SK-N-SH treated with all-trans-retinoic acid at 6 μM for 48 hours (cell line): ENCODE measurements at places on chromosomes 2 and 18.

DNA sequence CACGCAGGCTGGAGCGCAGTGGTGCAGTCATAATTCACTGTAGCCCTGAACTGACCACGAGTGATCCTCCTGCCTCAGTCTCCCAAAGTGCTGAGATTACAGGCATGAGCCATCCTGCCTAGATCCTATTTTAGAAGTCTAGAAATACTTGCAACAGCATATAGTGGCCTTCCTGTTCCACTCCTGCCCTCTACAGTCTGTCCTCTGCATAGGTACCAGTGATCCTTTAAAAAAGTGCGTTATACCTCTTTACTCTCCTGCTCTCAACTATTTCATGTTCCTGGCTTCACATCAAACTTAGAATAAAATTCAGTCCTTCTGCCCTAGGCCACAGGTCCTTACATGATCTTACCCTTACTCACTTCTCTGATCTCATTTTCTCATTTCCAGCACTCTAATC, 6.0 kb downstream of the COMMD1 start:
- ATAC-seq: peak; percentile 64

DNA sequence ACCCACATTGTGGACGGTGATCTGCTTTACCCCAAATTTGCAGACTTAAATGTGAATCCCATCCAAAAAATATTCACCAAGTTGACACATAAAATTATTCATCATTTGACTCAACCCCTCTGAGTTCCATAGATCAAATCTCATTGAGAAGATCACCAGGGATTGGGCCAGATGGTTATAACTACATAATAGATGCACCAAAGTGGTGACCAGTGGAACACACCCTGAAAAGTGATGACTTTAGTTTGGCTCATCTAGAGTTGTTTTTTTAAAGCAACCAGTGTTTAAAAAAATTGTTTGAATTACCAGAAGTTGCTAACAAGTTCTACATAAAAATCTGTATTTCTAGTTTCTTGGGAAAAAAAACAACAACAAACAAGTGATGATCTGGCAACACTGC, 155.0 kb downstream of the PLCL1 start:
- no peak for ATAC-seq

DNA sequence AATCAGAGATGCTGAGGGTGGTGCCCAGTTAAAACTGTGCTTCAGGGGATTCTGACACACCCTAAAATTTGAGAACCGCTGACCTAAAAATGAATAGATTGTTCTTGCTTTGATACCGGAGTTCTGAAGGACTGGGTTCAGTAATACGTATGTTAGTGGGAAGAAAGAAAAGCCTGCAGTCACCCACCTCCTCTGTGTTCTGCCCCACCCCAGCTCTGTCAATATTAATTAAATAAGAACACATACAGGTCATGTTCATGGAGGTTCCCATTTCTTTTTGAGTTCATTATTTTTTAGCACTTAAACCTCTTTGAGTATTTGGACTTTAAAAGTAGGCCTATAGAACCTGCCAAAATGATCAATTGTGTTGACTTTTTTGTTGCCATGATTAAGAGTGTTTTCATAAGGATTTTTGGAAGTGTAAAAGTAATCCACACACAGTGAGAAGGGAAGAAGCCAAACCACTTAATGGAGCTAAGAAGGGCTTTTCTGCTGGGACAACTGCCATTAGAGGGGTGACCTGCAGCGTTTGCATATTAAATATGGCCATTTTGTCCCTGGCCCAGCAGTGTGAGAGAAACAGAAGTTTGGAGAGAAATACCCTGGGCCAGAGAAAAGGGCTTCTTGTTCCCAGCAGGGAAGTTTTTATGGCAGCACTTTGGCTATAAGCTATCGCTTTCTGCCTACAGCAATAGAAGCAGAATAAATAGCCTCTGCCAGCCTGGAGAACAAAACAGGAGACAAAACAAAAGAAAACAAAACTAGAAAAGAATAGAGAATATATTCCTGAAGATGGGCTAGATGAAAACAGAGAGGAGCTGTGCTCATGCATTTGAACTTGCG, 80.7 kb upstream of the RNF152 start:
- ATAC-seq: no peak

DNA sequence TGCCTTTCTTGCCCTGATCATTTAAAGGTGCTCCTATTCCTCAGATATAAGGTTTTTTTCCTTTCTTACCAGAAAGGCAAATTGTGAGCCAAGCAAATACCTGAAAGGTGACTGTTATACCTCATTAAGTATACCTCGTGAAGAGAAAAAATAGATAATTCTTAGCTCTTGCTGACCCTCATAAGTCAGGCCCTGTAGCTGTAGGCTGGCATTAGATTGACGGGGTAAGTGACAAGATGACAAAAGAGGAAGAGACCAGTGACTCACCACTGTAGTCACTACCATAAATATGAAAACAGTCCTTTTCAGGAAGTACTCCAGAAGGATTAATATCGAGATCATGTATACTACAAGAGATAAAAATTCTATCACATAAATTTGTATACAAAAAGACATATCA, 104.6 kb downstream of the PTPN4 start:
- ATAC-seq: no peak

DNA sequence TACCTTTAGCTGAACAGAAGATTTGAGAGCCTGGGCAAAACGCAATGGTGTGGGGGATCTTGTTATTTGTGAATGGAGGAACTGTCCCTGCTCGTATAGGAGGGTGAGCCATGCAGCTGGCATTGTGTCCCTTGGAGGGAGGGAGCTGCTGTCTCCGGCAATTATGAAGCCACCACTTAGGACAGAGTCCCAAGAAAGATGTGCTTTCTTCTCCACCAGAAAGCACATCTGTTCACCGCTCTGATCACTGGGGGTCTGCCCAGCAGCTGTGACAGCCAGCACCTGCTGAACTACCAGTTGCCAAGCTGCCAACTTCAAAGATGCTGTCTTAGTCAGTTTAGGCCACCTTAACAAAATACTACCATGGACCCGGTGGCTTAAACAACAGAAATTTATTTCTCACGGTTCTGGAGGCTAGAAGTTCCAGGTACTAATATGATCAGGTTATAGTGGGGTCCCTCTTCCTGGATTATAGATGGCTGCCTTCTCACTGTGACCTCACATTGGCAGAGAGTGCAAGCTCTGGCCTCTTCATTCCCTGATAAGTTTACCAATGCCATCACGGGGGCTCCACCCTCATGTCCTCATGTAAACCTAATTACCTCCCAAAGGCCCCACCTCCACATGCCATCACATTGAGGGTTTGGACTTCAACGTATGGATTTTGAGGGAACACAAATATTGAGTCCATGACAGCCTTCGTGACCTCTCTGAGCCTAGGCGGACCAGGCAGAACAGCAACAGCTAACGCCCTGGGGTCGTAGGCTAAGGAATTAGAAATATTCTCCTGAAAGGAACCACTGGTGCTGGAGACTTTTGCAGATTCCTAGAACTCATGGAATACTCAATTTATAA, 148.3 kb downstream of the RHBDD1 start:
- no peak for ATAC-seq

GRCh38 chr18:79560861-79561210, 118.8 kb upstream of the CTDP1 start:
- no peak for ATAC-seq

DNA sequence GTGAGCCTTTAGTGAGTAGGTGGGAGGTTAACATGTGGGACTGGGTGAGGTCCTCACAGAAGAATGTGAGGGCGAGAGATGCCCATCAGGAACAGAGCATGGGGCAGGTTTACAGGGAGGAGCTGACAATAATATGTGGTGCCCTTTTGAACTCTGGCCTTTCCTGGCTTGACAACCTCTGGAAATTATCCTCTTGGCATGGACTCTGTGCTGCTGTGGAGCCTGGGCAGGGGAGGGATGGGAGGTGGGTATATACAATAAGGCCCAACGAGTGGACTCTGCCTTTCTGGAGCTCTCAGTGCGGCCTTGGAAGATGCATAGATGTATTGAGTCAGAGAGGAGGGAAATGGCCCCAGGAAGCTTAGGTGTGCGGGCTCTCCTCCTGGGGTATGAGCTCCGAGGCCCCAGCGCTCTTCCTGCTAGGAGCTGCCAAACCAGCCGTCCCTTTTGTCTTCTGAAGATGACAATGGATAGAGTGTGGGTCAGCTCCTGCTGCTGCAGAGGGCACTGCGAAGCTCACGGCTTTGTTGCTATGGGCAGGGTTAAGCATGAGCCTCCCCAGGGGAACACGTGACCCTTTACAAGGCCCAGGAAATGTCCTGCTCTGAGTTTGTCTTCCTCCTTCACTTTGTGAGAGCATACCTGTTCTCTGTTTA, 8.7 kb upstream of the PSD4 start:
- no peak for ATAC-seq

DNA sequence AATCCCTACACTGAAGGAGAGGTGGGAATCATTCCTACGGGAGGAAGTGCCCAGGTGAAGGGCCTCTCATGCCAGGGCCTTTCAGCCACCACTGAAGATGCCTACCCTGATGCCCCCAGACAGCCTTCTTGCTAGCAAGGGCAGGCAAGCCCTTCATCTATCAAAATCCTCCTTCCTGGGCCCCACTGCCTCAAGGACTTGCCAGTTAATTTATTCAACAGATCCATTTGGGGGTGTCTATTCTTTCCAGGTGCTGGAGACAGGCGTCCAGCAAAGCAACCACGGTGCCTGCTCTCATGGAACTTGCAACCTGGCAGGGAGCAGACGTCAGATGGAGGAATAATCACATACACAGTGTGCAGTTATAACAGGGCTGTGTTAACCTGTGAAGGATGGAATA, 95.5 kb downstream of the GYPC start:
- no peak for ATAC-seq

GRCh38 chr18:80088823-80089222, 20.2 kb upstream of the ADNP2 start:
- no peak for ATAC-seq

DNA sequence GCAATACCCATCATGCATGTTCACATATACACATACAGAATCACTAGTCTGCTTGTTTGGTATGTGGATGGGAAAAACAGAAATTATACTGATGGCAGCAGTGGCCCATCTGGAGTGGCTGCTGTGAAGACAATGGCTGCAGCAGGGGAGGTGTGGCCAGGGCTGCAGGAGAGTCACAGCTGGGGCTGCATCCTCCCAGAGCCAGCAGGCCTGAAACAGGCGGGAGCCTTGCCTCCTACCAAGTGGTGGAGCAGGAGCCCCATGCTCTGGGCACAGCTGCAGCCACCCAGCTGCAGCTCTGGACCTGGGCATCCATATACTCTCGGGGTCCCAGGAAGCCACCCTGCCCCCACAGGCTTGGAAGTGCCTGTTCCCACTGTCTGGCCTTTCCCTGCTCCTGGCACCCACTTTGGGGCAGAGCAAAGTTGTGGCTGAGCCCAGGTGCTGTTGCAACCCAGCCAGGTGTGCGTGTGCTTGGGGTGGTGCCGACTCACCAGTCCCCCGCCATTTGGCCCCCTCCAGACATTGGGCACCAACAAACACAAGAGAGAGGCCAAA, 136.6 kb downstream of the SPAG16 start:
- no peak for ATAC-seq

DNA sequence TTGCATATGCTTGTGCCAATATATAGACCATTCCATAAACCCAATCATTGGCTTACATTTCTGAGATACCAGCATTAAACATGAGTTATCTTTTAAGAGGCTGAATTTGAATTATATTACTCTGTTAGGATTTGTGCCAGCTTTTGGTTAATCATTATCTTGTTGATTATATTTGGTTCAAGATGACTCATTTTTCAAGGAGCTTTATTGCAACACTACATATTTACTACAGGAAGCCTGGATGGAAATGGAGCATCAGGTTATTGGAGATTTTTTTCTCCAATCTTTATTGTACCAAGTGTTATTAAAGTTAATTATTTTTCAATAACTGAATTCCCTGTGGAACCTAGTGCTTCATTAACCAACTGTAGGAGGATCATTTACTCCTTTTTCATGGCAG, 26.4 kb downstream of the EML4 start:
- no peak for ATAC-seq

GRCh38 chr18:63590373-63590772, 3.2 kb downstream of the SERPINB13 start:
- no peak for ATAC-seq
